ENCODE measurements at places on chromosomes 6 and 20.

GRCh38 chr6:152300517-152300916, 336.6 kb downstream of the SYNE1 start:
- DNase-seq, result no peak

- DNase-seq, result no peak
Observed at GRCh38 chr6:17224056-17224455, 57.1 kb upstream of the RBM24 start.

DNA sequence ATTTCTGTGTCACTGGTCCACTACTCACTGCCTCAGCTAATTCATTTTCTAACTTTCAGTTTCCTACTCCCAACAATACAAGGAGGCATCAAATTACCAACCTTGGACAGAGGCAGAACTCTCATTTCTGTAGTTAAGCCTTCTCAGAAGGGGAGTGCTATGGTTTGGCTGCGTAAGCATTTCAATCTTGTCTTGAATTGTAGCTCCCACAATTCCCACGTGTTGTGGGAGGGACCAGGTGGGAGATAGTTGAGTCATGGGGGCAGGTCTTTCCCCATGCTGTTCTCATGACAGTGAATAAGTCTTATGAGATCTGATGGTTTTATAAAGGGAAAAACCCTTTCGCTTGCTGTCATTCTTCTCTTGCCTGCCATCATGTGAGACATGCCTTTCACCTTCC, 22.9 kb downstream of the HLA-DRA start:
- no peak for DNase-seq

DNA sequence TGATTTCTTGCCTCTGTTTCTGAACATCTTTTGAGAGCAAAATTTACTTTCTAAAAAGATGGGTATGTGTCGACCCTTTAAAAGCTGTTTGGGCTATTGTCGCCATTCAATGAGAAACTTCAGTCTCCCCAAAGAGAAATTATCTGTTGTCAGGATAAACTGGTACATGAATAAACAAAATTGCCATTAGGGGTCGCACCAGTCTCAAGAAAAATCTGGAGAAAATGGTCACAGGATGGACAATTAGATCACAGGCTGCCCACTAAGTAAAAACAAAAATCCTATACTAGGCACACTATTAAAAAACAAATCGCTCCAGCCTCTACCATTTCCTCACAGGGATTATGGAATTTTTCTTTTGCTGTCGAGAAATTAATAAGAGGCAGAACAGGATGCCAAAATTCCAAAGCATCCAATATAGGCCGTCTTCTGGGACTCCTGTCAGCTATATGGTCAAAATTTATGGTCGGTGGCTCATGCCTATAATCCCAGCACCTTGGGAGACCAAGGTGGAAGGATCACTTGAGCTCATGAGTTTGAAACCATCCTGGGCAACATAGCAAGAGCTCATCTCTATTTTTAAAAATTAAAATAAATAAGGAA, 5.5 kb upstream of the HLA-E start:
- peak; percentile 50 for DNase-seq

DNA sequence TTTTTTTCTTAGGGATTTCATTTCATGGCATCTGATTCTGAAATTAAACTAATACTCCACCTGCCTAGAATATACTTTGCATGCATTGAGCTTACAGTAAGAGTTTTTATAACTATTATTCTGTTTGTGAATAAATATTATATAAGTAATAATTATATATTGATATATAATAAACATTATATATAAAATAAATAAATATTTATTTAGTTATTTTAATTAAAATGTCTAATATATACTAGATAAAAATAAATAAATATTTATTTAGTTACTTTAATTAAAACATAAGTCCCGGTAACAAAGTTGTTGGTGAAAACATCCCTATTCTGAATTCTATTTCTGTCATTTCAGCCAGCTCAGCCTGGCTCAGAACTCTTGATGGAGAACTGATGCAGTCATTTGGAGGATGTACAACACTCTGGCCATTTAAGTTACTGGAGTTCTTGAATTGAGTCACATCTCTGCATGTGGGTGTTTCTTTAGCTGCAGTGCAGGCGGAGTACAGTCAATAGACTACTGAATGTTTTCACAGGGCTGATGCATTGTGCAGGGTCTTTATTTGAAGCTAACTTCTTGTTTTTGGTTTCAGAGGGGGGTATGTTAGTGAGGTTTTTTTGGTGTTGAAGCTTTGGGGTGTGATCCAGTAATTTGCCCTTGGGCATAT, 508.9 kb upstream of the ADGRB3 start:
- no peak for DNase-seq

- no peak for DNase-seq
Observed at GRCh38 chr6:12164508-12164770, 125.7 kb upstream of the EDN1 start.

DNA sequence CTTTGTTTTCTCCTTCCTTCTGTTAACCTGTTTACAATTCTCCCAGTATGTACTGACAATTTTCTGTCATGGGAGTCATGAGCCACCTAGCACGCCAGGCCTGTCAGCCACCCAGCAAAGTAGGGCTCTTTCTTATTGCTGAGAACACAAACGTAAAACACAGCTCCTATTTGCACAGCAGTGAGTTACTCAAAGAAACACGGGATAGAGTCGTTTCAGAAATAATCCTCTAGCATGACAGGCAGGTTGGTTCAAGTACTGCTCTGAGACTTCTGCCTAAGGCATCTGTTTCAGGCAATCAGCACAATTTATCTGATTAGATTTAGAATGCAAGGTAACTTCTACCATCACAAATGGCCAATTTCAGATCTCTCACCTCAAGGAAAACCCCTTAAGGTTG, 88.8 kb downstream of the CD24 start:
- DNase-seq, result no peak

GRCh38 chr20:63377256-63377941, 16.2 kb upstream of the CHRNA4 start:
- no peak for DNase-seq

DNA sequence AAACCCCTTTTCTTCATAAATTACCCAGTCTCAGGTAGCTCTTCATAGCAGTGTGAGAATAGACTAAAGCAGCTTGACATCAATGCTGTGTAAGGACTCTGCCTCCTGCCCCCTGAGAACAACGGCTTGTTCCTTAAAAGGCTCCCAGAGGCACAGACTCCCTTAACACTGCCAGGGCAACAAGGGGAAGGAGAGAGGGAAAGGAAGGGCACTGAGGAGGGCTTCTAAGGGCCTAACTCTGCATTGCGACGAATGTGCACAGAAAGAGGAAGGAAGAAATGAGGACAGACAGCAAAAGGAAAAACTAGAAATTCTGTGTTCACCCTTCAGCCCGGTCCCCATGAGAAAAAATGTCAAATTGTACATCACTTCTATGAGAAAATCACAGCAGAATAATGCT, 74.0 kb downstream of the AGPAT4 start:
- no peak for DNase-seq

GRCh38 chr20:8787090-8787489, 281.8 kb upstream of the PLCB4 start:
- DNase-seq, result no peak

GRCh38 chr20:24206995-24207394, 218.4 kb upstream of the GGTLC1 start:
- no peak for DNase-seq

Data from islet precursor cell (in vitro differentiated cells).